Activated T-cell treated with anti-CD3 and anti-CD28 coated beads, Interleukin-2, amount 50 U/mL, for 1 hour (primary cell): ENCODE measurements at places on chromosomes 3 and 15.

GRCh38 chr3:102733791-102734563 is 299.2 kb downstream of the ZPLD1 start:
- no peak for DNase-seq

DNA sequence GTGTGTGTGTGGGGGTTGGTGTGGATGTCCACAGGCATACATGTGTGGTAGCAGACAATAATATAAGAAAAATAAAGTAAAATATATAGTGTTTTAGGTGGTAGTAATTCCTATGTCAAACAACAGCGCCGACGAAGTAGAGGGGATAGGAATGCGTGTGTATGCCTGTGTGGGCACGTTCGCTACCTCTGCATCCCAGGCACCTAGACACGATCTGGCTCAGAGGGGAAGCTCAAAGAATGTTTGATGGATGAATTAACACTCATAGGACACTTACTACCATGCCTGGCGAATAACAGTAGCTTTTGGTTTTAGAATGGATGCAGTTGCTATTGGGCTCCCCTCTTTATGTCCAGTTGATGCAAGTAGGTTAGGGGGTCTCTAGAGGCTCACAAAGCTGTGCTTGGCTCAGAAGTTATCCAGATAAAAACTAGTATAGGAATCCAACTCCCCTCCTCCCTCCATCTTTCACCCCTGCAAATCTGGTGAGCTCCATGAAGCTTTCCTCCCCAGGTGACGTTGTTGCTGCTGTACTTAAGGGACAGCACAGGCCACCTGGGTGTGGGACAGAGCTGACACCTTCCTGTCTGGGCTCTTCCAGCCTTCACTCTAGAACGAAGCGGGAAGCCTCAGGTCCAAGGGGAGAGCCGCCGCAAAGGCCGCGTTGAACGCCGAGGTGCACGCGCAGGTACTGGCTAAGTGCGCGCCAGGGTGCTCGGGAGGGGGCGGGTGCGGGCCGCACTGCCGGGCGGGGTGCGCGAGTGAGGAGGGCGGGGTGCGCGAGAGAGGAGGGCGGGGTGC is 192.6 kb upstream of the LYSMD4 start:
- peak; percentile 81 for DNase-seq

GRCh38 chr15:60208709-60209108 is 189.1 kb downstream of the ANXA2 start:
- DNase-seq: no peak

- DNase-seq: no peak
Observed at GRCh38 chr15:56484287-56484686, 19.4 kb upstream of the MNS1 start.

DNA sequence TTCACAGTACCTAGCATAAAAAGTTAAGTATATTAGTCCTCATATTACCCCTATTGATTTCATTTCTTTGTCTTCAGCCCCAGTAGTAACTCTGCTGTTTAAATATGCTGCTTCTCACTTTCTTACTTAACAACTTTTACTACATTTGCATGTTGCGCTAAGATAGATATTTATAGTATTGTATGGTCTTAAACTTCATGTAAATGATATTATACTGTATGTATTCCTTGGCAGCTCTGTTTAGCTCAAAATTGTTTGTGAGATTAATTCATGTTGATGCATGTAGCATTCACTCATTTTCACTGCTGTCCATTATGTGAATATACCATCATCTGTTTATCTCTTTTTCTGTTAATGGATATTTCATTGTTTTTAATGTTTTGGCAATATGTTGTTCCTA is 64.4 kb downstream of the PPM1L start:
- no peak for DNase-seq

DNA sequence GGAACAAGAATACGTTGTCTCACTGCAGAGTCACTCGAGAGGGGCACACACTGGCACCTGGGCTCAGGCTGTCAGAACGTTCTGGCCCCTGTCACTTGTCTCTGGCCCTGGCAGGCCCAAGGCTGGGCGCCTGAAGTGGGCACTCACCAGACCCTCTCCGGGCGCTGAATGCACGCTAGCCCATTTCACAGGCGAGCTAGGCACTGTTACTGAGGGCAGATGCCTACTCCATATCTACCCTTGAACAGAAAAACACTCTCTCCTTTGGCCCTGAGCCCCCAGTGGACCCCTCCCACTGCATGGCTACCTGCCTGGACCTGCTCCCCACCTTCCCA is 42.3 kb upstream of the IQSEC1 start:
- no peak for DNase-seq

DNA sequence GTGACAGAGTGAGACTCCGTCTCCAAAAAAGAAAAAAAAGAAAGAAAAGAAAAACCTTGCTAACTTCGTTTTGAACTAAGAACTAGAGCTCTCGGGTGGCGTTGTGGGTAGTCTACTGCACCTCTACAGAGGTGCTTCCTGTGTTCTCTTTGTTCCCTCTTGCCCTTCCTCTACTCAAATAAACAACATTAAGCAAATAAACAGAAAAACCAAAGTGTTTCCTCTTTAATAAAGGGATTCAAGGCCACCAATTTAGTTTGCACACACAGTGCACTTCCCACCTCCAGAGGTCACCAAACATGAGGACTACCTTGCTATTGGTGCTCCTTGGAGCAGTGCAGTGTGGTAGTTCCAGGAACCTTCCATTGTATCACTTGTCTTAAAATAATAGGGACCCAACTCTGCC is 354.2 kb upstream of the TBL1XR1 start:
- DNase-seq: no peak

- no peak for DNase-seq
Observed at GRCh38 chr3:188421836-188422540, 268.0 kb downstream of the LPP start.

DNA sequence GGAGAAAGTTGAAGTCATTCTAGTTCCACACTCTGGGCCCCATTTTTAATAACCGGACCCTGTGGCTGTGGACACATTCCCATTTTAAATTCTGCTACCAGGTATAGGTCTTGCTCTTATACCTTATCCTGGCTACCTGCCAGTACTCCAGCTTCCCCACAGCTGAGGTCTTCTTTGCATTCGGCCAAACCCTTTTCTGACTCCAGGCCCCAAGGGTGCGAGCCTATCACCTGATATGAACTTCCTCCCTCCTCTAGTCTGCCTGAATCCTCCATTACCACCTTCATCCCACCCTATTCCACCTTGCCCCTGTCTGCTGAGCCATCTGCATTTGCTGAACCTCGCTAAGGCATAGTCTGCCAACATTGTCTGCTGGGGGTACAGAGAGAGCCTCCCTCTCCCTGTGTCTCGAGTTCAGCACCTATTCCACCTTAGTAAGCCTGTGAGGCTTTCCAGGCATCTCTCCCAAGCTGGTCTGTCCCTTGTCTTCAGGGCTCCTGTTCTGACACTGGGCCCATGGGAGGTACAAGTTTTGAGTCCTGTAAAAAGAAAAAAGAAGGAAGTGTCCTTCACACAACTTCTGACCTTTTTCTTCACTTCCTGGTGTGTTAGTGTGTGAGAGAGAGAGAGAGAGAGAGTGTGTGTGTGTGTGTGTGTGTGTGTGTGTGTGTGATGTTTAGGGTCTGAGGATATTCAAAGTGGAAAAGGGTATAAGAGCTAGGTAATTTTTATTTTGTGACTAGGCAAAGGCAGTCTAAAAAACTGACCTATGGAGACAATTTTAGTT is 27.0 kb downstream of the PDE8A start:
- DNase-seq: no peak

DNA sequence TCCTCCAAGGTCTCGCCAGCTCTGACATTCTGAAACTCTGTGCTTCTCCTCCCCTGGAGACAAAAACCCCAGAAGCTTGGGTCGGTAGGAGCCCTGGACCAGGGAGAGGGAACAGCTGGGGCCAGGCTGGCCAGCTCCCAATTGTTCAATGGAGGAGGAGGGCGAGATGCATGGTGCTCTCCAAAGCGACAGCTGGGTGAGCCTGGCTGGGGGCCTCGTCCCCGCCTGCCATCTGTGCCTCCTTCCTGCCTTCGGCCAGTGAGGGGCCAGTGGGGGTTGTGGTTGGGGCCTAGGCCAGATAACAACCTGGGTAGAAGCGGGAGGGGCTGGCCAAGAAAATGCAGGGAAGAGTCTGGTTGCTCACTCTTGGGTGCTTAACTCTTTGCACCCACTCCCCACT is 79.4 kb downstream of the CORO2B start:
- DNase-seq: no peak

GRCh38 chr3:12922881-12923431 is 81.6 kb upstream of the RPL32 start:
- DNase-seq: no peak

DNA sequence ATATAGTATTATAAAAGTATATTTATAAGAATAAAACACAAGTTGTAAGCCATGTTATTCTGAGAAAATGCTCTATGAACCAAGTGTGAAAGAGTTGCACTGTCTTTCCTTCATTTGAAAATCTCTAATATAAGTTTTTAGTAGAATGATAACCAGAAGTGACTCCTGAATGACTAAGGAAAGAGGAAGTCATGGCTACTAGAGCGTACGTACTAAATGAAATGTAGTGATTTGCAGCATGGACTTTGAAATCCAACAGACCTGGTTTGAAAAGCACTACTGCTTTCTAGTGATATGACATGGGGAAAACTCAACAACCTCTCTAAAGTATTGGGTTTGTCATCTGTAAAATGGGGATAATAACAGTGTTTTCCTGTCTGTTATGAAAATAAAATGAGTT is 10.3 kb upstream of the DNAJC13 start:
- no peak for DNase-seq

DNA sequence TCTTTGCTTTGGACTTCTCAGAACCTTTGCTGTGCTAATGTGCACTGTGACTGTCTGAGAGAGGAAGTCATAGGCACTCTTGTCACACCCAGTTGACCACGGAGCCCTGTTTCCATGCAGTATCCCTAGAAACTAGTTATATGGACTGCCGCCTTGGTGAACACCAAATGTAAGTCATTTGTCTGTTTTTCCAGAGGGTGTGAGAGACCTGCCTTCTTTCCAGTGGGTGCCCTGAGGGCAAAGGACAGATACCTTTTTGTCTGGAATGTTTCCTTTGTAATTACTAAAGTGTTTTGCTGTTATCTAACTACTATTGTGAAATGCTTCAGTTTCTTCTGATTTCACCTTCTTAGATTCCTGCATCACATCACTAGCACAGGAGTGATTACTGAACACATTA is 91.8 kb downstream of the LARS2 start:
- DNase-seq: no peak

GRCh38 chr15:70401709-70402108 is 304.0 kb upstream of the TLE3 start:
- no peak for DNase-seq

DNA sequence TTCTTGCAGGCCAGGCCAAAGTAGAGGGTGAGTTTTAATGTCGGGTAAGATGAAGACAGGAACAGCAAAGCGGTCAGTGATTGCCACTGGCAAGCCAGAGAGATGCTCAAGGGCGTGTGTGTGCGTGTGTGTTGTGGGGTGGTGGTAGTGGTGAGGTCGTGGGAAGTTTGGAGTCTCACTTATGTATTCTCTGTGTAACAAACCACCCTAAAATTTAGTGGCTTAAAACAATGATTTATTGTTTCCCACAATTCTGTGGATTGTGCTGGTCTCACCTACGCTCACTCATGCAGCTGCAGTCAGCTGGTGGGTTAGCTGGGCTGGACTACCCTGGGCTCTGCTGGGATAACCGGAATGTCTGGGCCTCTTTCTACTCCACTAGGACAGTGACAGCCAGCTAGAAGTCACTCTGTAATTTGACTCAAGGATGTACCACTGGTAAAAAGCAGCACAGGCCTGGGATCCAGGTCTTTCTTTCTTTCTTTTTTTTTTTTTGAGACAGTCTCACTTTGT is 50.9 kb upstream of the BHLHE40 start:
- DNase-seq: no peak

- no peak for DNase-seq
Observed at GRCh38 chr15:99967841-99968371, 234.7 kb upstream of the LYSMD4 start.

- no peak for DNase-seq
Observed at GRCh38 chr3:103134023-103134724, 699.4 kb downstream of the ZPLD1 start.

GRCh38 chr3:27034255-27034654 is 334.9 kb downstream of the NEK10 start:
- no peak for DNase-seq

GRCh38 chr3:9809239-9809614 is 835 bp upstream of the TTLL3 start:
- peak; percentile 42 for DNase-seq

GRCh38 chr3:123718108-123718507 is 133.3 kb upstream of the HACD2 start:
- DNase-seq: no peak

- DNase-seq: no peak
Observed at GRCh38 chr3:184379358-184380184, at the start of gene CHRD. Gene CHRD (plus strand): TSS chr3:184380054. CDS start chr3:184380319, 265 bp downstream.

DNA sequence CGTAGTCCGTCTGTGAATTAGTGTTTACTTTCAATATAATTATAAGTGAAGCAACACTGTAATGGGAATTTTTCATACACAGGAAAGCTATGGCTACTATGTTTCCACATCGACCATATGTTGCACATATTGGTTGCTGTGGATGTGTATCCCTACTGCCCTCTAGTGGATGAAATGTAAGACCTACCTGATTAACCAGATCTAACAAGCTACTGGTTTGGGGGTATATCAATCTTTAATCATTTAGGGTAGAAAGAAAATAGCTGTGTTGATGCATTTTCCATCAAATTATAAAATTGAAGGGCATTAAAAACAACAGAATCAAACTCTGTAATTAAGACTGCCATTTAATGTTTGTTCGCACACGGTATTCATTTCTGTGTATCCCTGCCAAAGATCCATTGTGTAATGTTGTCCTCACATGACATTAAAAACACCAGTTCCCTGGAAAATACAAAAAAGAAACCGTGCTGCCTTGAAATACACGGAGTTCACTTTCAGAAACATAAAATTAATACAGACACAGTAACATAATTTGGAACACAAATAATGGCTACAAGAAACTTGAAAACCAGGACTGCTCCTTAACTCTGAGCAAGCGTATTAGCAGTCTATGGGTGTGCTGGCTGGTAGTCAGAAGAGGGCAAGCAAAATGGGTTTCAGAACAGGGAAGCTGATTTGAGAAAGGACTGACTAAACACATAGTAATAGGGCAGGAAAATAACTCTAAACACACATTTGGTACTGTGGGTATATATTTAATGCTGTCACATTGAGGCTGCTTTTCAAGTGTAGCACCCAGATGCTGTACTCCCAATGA is 125.1 kb downstream of the TIGIT start:
- no peak for DNase-seq
